ENCODE measurements at places on chromosomes 2 and 18.

DNA sequence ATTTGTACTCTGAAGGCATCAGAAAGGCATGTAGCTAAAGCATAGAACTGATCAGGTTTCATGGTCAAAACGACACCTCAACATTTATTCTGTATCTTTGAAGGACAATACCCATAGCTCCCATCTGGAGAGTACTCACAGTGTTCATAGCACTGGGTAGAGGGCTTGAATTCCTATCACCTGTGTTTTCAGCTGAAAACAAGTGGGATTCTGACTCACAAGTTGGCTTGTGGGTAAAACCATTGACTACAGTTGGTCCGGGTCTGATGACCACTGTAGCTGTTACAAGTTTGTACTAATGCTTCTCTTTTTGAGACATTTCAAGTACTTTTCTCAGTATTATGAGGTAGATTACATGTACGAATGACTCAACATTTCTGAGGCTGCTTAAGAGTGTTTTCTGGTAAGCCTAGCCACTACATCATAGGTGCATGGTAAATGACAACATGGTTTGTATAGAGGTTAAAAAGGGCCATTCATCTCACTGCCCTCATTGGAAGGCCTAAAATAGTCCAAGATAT, 68.6 kb upstream of the PELI1 start:
- no peak for DNase-seq

DNA sequence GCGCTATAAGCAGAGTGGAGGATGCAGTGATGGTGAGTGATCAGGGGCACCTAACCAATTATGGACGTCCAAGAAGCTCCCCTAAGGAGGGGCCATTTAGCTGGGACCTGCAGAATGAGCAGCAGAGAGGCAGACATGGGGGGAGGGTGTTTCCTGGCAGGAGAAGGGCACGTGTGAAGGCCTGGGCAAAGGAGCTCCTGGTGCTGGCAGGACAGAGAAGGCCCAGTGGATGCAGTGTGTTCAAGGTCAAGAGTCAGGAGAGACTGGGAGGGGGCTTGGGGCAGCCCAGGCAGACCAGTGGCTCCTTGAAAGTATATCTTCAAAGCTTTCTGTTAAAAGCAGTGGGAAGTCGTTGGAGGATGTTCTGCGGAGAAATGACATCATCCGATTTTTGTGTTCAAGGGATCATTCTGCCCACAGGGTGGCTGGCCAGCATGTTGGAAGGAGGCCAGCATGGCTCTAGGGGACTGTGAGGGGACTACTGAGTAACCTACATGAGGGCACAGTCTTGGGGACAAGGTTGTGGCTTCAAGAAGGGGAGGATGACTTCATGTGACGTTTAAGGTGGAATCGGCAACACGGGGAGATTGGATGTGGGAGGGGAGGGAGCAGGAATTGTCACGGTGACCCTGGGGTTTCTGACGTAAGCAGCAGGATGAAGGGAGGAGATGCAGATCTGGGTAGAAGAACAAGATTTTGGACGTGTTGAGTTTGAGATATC, 9.0 kb upstream of the CIB4 start:
- DNase-seq = no peak

- no peak for DNase-seq
These were observed 158.6 kb upstream of the TWIST2 start for GRCh38 chr2:238689331-238689730.

DNA sequence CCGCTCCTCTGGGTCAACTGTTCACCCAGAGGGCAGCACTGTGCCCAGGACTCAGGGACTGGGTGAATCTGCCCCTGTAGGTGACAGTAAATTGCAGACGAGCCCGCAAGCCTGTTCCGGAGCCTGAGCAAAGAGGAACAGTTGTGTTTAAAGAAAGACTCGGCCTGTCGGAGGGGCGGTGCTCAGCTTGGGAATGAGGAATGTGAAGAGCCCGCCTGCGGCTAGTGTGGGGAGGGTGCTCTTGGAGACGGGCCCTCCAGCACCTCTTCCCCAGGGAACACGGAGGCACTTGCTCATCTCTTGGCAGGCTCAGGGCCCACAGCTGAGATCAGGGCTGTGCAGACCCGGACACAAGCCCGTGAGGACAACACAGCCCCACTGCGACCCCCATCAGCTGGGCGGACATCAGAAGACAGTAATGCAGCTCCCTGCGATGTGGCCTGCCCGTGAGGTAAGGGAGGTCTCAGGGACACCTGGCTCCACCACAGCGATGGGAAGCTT, 299.0 kb downstream of the NDUFA10 start:
- DNase-seq = no peak

DNA sequence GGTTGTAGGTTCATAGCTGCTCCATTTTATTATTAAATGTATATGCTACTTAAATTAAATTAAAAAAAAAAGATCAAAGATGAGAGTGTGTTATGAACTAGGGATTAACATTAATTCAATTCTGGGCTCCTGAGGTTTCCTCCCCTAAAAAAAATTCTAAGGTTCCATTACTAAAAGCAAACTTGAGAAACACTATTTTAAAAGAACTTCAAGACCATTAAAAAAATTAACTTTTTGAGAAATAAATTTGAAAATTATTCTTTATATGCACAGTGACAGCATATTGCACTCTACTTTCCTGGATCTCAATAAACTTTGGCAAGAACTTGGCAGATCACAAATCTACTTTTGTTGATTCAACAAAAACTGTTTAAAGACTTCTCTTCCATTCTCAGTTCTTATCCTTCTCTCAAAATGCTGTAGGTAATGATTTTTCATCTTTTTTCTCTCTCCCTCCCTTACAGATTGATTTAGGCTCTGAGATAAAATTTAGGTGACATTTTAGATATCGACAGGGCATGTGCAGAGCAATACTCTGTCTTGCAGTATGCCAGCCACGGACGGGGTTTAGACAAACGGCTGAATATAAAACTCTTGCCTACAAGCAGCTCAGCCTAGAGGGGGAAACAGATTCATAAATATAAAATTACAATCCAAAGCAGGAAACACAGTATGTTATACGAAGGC, 592 bp upstream of the MARS2 start:
- no peak for DNase-seq

DNA sequence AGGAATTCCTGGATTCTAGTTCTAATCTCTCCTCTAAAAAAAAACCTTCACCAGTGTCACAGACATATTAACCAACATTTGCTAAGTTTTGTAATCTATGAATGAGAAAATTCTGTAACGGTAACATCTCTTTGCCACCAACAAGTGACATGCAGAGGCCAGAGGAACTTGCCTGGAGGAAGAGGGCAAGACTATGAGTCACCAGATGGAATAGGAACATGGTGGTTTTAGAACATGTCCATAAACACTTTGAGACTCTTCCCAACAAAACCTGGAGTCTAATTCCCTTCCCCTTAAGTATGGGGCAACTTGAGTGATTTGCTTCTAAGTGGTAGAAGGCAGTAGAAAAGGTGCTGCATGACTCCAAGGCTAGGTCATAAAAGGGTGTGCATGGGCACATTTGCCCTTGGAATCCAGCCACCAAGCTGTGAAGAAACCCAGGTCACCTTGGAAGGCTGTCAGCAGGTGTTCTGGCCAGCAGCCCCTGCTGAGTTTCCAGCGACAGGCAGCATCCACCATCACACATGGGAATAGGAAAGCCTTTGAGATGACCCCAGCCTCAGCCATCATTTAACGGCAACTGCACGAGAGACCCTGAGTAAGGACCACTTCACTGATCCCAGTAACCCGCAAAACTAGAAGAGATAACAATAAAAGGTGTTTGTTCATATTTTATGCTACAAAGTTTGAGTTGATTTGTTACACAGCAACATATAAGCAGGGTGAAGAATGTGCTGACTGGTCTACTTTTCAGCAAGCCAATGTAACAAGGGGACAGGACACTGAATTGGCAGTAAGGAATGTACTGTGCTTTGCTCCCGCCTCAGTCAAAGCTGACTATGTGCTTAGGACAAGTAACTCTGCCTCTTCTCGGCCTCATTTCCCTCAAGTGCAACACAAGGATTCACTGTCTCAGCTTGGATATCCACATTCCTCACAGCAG, 90.6 kb downstream of the SKA1 start:
- no peak for DNase-seq
